ENCODE measurements at places on chromosomes 1 and 21. TPM values are rescaled to one million over a fixed set of nuclear protein-coding genes. Genes with fewer than 3 reads are reported as not detected.

- DNase-seq, result no peak
Measured at GRCh38 chr1:159079525-159079924, 3.0 kb upstream of the AIM2 start.

- DNase-seq, result no peak
Measured at GRCh38 chr1:117098287-117098890, 23.2 kb downstream of the TRIM45 start.

DNA sequence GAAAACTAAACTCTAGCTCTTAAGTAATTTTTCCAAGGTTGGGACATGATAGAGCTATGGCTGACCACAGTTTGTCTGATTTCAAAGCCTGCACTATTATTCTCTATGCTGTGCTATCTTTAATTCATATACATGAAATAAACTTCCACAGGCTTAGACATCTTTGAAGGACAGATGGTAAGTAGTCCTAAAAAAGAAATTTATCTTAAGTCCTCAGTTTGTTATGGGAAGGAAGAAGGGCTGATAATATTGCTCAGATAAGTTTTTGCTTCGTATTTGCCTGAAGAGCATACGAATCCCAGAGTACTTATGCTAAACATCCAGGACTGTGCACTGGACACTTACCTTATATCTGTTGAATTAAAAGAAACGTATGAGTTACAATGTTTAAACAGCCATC, 39.6 kb downstream of the VCAM1 start:
- DNase-seq, result no peak

- DNase-seq, result no peak
Measured at GRCh38 chr1:206836111-206836510, 29.3 kb upstream of the IL20 start.

DNA sequence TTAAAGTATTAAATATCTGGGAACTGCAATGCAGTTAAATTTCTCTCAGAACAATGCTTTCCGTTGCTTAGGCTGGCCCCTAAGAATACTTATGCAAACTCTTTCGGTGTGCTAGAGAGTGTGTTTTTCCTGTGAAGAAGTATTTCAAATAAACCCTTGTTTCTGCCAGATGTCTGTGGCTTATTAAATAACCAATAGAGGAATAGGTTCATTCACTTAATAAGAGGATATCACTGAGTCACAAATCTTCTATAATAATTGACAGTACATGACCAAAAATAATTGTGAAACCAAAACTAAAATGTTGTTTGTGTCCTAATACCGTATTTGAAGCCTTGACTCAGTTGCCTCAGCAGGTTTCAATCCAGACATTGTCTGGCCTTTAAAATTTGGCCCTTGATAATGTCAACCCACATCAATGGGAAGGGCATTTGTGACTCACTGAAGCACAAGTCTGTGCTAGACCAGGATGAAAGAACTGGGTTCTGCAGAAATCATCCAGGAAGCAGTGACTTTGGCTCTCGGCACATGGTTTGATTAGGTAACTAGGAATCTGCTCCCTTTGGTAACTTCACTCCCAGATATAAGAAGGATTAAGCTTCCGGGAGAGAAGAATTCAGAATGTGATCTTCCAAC, 104.2 kb upstream of the BARHL2 start:
- no peak for DNase-seq

- no peak for DNase-seq
Measured at GRCh38 chr1:47783638-47784496, 213.3 kb downstream of the TRABD2B start.

- no peak for DNase-seq
Measured at GRCh38 chr1:119537966-119538365, 31.0 kb downstream of the HSD3B1 start.

GRCh38 chr1:99264201-99265021, at the start of gene PLPPR4:
PLPPR4 (plus strand) TSS chr1:99264492; CDS start chr1:99264594, 102 bp downstream.
- peak; percentile 81 for DNase-seq

DNA sequence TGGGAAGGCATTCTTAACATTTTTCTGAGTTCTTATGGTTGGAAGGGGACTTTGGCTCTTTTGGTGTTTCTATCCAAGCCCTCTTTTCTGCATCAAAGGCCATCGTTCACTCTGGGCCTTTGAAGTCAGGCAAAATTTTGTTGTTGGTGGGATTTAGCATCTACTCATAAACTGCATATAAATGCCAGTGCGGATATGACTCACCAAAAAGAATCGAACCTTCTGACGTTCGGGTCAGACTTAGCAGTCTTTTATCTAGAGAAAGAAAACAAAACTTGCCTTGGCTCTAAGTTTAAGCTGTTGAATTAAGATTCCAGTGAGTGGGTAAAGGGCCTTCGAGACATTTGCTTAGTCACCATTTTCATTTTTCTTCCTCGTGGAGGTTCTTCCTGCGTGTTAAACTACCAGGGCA, 51.4 kb downstream of the EVA1C start:
- no peak for DNase-seq

- no peak for DNase-seq
Measured at GRCh38 chr1:93288558-93288957, 57.1 kb upstream of the DR1 start.

- no peak for DNase-seq
Measured at GRCh38 chr1:107276247-107276646, 135.4 kb downstream of the NTNG1 start.

DNA sequence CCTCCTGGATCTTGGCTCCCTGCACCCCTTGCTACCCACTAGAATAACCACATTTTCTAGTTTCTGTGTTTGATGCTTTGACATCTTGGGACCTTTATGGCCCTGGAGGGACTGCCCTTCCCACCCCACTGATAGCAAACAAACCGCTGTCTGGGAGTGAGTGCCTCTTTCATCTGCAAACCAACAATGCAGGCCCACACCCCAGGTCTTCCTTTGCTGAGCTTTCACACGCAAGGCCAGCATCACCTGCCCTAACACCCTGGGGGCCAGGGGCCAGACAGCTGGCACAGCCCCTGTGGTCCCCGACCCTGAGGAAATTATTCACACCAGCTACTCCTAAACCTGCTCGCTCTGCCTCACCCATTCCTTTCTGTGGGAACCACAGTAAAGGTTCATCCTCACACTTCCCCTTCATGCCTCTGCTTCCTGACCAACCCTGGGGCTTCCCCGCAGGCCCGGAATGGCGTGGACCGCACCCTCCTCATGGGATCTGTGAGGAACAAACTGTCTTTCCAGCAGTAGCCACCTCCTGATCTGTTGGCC, 15.4 kb downstream of the SLC2A7 start:
- DNase-seq, result no peak

DNA sequence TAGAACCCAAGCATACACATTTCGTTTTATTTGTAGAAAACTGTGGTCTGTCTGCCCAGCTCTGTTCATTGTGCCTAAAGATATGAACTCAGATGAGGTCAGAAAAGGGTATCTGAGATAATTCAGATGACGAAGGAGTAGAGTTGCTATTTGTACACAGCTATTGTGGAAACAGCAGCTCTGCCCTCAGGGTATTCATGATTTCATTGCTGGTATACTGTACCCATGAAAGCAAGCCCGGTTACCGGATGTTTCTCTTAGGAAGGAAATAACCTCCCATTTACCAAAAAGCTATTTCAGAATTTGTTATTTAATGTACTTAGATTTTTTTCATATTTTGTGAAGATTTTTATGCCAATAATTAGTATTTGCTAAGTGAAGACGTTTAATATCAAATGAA, 37.8 kb downstream of the SMAP2 start:
- DNase-seq, result no peak

DNA sequence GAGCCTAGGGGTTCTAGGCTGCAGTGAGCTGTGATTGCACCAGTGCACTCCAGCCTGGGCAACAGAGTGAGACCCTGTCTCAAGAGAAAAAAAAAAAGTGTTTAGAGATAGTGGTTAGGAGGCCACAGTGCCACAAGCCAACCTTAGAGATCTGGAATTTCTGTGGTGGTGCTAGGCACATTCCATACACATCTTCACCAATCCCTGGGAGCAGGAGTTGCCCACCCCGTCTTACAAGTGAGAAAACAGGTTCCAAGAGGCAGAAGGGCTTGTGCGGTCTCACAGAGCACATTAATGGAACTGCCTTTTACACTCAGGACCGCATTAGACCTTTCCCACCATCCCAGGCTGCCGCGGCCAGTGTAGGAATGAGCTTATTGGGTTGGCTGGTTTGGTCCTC, 93.2 kb downstream of the EPHB2 start:
- no peak for DNase-seq

DNA sequence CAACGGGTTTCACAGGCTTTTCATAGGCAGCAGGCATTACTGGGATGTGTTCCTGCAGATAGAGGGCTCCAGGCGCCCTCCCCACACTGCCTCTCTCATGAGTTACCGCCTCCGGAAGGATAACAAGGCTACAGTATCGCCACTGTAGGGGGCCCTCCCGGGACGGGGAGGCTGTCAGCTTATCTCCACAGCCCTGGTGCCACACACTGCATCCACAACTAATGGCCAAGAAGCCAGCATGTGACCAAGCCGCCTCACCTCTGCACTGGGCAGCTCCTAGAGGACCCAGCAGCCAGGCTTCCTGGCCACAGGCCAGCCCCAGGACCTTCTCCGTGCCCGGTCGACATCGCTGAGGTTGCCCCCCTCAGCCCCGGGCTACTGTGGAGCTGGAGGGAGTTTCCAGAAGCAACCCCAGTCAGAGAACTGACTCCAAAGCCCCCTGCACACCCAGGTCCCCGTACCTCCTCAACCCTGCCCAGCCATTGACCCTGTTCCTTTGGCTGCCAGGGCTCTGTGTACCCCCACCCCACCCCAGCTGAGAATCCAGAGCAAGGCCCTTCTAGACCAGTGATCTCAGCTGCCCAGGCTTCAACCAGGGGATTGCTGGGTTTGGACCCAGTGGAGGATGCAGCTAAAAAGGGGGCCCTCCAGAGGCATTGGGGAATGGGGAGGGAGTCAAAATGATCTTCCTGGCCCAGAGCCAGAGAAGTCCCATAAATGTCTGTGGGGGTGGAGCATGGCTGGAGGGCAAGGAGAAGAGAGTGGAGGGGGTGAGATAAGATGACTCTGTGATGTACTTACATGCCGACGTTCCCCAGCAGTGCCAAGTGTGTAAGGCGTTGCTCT, 45.0 kb downstream of the NEK2 start:
- peak; percentile 43 for DNase-seq

DNA sequence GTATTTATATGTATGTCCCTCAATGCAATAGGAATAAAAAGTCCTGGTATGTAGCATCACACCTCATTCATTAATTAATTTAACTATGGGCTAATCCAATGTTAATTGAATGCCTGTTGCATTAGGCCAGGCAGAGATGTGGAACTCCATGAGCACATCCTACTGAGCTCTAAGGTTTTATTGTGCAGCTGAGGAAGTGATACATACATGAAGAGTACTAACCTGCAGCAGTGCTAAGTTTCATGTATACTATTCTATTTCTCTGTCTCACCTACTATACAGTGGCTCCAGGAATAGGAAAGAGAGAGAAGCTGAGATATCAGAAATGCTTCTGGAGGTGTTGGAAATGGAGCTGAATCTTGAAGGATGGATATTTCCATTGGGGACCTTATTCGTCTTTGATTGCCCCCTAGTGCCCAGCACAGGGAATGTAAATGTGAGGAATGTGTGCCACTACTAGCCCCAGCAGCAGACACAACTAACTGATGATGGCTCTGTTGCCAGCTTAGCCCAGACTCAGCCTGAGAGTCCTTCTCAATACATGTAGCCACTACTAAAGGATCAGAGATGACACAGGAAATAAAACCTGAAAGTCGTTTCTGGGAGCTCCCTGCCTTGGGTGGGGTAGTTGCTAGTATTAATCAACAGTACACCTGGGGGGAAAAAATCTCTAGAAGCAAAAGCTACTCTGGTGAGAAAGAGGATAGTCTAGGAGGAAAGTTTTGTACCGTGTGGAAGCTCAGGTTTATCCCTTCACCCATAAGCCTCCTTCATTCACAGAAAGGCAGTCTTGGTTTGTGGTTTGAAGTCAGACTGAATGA, 173.3 kb upstream of the FOXD3 start:
- peak; percentile 66 for DNase-seq

GRCh38 chr1:161726473-161727255, 5.3 kb downstream of the FCRLB start:
- peak; percentile 81 for DNase-seq

RGS4 gene
- 0.41 TPM for total RNA-seq

RGS7 gene
- 1.2 TPM for total RNA-seq

FBXO2 gene
- 68.2 TPM for total RNA-seq

LCE3C gene
- total RNA-seq, result not detected

WNT3A gene
- 0.16 TPM for total RNA-seq

CFAP107 gene
- not detected for total RNA-seq

C8B gene
- total RNA-seq, result 0.30 TPM
